ENCODE measurements at places on chromosomes 1 and 21.
A peak's percentile ranks its signal among the peaks of the same experiment; 100 is the strongest.

GRCh38 chr1:18836654-18837053, 22.8 kb downstream of the TAS1R2 start:
- DNase-seq = no peak

GRCh38 chr1:14686701-14687100, 88.2 kb downstream of the KAZN start:
- DNase-seq = no peak

GRCh38 chr1:208167261-208167869, 76.8 kb downstream of the PLXNA2 start:
- no peak for DNase-seq

GRCh38 chr1:58933599-58933926, 149.7 kb upstream of the JUN start:
- no peak for DNase-seq

DNA sequence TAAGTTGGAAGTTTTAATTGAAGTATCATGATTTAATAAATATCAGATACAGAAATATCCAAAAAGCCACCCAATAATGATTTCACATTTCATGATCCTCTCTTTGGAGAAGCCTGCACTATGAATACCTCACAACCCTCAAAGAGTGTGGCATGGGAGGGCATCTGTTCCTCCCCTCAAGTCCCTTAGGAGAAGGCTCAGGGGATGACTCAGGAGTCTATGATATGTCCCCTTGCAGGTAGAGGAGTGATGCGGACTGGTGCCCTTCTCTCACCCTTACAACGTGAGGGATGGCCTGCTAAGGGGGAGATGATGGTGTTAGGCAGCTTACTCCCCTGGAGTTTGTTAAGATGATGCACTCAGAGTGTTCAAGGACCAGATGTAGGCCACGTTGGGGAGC, 303.3 kb upstream of the DUSP10 start:
- no peak for DNase-seq

- no peak for DNase-seq
Measured at GRCh38 chr1:64196074-64196870, 7.2 kb upstream of the UBE2U start.

- DNase-seq = no peak
Measured at GRCh38 chr1:44033041-44033575, 1.8 kb upstream of the SLC6A9 start.

DNA sequence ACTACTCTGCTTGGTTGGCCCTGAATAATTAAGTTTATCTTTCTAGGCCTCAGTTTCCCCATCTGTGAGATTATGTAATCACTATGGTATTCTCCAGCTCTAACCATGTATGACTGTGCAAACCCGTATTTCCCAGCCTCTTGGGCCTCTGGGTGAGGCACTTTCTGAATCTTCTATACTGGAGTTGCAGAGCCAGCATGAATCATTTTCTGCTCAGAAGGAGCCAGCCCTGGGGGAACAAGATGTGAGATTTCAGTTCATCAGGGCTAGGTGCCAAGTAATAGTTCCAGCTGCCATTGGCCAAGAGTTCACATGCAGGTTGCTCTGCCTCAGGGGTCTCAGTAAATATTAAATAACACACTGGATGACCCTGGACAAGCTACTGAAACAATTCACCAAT, 47.7 kb upstream of the USP24 start:
- DNase-seq = peak; percentile 54

GRCh38 chr1:203867802-203868201, 6.4 kb downstream of the SNRPE start:
- DNase-seq = no peak

DNA sequence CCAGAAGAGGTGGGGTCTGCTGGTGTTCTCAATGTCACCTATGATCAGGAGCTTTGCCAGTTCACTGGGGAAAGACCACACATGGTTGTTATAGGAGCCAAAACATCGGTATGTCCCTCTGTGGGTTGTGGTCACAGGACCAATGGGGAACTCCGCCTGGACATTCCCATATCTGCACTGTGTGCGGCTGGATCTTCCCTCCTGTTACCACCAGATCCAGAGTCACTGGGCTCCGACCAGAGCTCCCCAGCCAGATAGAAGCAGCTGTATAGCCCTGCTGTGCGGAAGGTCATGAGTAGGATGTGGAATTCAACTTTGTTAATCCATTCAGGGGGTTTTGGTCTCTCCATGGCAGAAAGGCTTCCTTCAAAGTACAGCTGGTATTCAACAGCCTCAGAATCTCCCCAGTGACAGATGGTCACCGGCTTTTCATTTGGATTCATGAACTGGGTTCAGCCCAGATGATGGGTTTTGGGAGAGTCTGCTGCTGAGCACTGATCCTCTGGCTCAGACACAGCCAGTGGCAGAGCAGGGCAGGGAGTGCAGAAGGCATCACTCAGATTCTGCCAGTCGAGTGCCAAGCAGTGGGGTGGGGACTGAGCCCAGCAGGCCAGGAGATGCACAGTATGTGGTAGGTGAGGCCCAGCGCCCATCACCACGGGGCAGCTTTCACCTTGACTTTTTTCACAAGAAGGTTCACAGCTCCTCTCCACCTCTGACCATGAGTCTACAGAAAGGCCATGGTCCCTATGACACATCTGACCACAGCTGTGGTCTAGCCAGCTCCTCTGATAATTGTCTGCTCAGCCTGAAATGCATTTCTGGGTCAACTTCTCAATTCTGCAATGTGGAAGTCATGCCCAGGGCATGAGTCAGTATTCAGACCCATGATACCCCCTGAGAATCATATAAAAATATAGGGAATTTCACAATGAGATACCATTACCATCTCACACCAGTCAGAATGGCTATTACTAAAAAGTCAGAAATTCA, 2.9 kb upstream of the SHCBP1L start:
- DNase-seq = peak; percentile 83

- no peak for DNase-seq
Measured at GRCh38 chr1:8947127-8947691, 1.5 kb downstream of the CA6 start.

DNA sequence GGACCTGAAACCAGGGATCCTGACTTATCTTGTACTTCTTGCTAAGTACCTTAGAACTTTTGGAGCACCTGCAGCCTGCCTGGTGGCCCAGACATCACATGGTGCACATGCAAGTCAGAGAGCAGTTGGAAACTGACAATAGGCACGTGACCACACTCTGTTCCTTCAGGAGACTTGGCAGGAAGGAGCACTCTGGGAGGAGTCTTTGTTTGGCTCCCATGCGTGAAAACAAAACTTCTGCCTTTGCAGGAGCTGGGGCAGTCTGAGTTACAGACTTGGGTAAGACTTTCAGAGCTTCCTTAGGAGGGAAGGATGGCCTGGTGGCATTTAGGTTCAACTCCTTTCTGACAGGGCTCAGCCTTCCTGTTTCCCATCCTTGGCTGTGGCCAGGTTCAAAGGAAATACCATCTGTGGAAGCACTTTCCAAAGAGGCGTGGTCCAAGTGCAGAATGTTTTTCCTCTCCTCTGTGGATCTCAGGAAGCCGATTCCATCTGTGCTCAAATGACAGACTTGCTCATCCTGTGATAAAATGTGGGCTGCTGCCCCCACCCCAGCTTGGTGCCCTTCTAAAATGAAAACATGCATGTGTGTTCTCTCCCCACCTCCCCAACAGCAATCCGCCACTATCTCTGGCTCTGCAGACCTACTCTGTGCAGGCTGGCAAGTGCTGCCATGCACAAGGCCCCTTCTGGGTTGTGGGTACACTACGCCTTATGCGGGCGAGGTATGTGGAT, 14.1 kb upstream of the ZNF436 start:
- no peak for DNase-seq

GRCh38 chr1:27235827-27236226, 1.4 kb downstream of the WDTC1 start:
- DNase-seq = no peak

- no peak for DNase-seq
Measured at GRCh38 chr21:46431448-46431847, 27.2 kb upstream of the DIP2A start.

GRCh38 chr1:90074970-90075391, 80.1 kb downstream of the ZNF326 start:
- no peak for DNase-seq

DNA sequence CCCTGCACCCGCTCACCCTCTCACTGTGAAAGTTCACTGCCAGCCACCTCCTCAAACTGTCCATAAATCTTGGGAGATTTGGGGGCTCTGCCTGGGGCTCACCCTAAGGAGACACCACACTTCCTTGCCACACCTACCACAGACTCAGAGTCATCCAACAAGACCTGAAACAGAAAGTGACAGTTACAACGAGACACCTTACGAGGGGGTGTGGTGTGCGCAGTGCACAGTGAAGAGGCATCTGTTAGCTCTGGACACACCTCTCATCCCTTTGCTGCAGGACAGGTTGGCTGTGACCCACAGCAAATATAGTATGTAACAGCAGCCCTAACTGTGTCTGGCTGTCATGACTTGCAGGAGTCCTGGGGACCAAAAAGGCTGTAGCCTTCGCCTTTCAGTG, 190.2 kb downstream of the NR5A2 start:
- DNase-seq = no peak

DNA sequence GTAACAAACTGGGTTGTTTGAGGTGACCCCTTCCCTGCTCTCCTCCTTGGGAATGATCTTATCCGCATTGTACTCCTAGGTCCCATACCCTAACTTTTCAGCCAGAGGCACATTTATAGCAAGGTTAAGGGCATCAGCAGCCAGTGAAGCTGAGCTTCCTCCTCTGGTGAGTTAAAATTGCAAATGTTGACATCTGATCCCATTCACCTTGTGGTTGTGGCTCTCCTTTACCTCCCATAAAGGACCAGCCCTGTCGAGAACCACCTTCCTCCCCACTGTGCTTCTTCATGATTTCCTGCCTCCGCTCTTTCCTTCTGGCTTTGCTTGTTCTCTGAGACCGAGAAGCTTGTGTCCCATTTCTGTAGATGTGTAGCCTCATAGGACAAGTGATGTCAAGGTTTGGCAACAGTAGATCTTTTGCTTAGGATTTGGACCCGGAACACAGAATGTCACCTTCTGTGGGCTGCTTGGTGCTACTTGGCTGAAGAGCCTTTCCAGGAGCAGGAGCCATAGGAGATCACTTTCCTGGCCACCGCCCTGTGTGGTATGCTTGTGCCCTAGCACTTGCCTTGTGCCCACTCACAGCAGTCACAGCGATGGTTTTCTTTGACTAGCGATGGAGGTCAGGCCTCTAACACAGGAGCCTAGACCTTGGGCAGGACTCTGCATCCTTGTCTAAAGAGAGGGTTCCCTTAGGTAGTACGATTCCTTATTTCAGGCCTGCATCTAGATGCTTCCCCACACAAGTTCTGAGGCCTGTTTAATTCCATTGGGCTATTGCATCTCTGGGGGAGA, 18.8 kb downstream of the SZRD1 start:
- DNase-seq = no peak

DNA sequence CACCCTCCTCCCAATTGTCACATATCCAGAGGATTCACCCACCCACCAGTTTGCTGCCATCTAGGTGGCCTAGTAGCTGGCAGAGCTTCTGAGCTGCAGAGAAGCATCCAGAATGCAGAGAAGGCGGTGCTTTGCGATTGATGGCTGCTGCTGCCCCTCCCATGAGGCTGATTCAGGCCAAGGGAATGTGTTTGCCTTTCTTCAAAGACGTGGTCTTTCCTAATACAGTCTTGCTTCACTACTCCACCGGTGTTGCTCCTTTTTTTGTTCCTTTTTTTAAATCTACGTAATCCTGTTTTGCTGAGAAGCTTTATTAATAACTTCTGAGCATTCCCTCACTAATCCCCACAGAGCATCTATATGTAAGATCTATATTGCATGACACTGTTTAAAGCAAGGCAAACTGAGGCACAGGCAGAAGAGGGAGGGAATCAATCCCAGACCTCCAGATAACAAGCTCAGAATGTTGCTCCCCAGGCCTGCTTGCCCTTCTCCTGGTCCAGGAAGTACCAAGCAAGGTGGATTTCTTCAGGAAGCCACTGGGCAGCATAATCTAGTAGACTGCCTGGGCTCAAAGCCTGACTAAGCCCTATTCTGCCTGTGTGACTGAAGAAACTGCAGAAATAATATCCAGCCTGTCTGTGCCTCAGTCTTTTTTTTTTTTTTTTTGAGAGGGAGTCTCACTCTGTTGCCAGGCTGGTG, 275.5 kb upstream of the FMN2 start:
- peak; percentile 43 for DNase-seq

GRCh38 chr1:35173909-35174540, 18.9 kb downstream of the SFPQ start:
- no peak for DNase-seq

- no peak for DNase-seq
Measured at GRCh38 chr1:22553104-22553880, 10.0 kb upstream of the EPHA8 start.

DNA sequence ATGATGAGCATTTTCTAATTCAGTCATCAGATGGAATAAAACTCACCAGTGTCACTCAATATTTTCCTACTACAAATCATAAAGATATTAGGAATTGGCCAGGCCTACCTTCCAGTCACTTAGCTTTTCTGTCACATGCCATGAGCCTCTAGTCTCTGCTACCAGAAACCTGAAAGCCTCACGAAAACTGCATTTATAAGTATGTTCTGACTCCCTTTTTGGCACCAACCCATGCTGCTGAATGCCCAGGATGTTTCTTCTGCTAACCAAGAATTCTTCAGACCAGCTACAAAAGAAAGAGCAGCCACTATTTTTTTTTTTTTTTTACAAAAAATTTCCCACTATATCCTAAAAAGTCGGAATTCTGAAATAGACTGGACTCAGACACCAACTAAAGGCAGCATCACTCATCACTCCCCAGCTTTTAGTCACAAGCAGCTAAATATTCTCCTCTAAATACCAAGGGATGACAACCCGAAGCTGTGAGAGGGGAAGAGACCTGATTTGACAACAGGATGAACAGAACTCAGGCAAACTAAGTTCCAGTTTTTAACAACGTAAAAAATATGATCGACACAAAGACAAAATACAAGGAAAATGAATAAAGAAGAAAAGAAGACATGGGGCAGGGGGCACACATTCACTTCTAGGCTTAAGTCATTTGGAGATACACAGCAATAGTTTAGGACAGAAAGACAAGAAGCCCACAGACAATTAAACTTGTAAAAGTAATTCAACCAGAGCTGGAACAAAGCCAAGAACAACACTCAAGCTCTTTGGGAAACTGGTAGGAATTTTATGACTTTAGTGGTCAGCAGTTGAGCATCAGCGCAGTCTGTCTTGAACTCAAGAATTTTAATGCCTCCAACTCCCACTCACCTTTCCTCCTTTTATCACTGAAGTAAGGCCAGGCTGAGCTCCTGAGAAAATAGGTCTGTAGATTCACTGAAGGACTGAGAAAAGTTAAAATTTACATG, 1.7 kb downstream of the DCAF8 start:
- peak; percentile 79 for DNase-seq
